Activated T-cell treated with anti-CD3 and anti-CD28 coated beads, Interleukin-2, amount 50 U/mL, for 4 hours (primary cell): ENCODE measurements at places on chromosomes 2 and 18. TPM values are rescaled to one million over a fixed set of nuclear protein-coding genes. Genes with fewer than 3 reads are reported as not detected.
A peak's percentile ranks its signal among the peaks of the same experiment; 100 is the strongest.

MBD5 gene
- total RNA-seq: 8.9 TPM

MC4R gene
- total RNA-seq: not detected

CDKL4 gene
- total RNA-seq: not detected

PUS10 gene
- 8.4 TPM for total RNA-seq

SPC25 gene
- 3.7 TPM for total RNA-seq

DNA sequence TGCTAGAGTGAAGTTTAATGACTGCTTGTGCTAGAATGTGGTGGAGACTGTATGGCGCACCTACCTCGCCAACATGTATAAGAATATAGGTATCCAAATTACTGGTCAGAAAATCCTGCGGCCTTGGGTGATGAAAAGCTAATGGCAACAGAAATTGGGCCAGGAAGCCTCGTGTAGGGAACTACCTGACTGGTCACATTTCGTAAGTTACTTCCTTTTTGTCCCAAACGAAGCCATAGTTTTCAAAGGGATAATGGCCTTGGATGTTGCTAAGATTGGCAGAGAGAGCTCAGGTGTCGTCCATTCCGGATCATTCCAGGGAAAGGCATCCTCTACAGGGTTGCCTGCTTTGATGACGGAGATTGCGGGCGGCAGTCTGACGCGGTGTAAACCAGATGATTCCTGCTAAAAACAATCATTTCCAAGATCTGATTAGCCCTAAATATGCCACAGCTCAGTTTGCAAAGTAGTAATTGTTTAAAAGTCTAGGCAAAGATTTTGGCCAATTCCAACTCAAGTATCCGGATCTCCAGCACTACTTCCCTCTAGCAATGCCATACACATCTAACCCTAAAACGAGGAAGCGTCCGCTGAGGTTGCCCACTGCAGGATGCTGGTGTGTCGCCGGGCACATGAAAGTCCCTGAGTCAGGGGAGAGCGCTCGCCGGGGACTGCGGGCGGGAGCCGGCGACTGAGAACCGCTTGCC is 708 bp upstream of the MALT1 start:
- DNase-seq: no peak

DNA sequence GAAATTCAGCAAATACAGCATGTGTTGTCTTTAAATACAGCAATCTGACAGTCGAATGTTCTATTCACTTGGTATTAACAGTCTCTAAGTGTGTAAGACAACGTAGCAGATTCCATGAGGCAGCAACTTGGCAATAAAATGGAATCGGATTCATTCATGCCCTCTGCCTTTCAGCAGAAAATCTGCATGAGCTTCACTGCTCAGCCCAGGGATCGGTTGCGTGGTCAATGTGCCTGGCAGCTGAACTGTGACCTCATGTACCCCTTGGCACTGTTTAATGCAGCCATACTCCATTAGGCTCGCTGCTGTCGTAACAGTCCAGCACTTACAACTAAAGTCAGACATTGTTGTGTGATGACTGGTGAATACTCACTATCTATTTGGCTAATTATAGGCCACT is 17.7 kb upstream of the RGPD4 start:
- no peak for DNase-seq

GRCh38 chr2:178484245-178485041 is 4.2 kb downstream of the PLEKHA3 start:
- DNase-seq: no peak

GRCh38 chr2:95060446-95061118 is 35.1 kb downstream of the MAL start:
- DNase-seq: no peak

- no peak for DNase-seq
Observed at GRCh38 chr2:107530046-107530445, 296.6 kb upstream of the RGPD4 start.

DNA sequence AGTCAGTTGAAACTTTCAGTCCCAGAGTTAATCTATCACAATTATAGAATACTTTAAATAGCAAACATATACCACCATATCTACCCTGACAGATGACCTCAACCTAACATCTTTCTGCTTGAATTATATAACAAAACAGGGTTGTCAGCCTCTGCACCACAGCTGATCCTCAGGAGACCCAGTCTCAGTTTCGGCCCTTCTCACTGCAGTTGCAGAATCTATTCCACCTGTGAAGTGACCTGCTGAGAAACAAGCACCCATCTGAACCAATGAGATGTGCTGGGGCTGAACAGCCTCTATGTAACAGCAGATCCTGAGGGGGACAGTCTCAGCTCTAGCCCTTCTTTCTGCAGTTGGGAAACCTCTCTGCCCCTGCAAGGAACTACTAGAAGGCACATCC is 567.6 kb downstream of the KCNJ3 start:
- DNase-seq: no peak

DNA sequence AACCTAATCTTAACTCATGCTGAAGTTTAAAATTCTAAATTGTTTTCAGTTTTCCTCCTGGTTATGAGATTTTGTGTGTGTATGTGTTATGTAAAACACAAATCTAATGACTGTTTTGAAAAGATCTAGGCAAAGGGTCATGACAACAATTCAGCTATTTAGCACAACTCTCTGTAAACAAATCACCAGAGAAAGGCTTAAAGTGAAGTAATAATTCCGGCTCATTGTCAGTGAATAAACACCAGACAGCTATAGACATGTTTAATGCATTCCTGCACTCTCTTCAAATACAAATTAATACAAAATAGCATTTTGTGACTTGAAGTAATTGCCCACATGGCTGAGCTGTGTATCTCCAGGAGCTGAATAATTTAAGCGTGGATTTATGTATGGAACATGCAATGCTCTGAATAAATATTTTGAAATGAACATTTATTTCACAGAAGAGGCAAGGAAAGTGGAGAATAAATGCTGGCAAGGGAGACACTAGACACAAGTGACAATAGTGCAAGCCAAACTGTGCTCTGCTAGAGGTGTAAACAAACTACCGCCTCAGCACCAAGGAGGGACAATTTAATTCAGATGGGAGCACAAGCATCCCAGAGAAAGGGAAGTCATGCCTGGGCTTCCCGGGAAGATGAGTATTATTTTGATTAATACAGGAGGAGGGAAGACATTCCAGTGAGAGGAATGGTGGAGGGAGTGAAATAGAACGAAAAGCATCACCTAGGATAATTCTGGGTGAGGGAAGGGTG is 133.6 kb upstream of the XPO1 start:
- no peak for DNase-seq

DNA sequence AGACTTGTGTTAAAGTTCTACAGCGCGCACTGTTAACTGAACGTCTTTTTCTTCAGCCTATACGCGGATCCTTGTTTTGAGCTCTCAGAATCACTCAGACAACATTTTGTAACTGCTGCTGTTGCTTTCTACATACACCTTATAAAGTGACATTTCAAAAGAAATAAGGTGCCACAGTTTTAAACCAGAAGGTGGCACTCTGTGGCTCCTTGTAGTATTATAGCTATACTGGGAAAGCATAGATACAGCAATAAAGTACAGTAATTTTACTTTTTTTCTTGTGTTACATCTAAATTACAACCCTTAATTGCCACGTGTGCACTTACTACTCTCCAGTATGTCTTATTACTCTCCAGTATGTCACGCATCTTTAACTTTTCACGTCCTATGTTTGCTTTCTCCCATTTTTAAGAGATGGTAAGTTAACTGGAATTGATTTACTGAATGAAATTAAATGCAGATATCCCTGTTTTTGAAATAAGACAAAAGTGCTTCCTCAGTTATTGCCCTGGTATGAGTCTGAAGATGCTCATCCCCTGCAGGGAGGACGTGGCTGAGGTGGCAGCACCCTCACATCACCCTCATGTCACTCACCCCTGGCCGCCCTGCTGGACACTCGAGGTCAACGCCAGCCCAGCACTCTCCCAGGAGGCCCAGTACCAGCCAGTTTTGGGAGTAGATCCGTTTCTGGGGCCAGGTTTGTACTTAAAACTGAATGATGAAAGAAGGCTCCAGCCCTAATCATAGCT is 37.8 kb downstream of the GORASP2 start:
- no peak for DNase-seq

DNA sequence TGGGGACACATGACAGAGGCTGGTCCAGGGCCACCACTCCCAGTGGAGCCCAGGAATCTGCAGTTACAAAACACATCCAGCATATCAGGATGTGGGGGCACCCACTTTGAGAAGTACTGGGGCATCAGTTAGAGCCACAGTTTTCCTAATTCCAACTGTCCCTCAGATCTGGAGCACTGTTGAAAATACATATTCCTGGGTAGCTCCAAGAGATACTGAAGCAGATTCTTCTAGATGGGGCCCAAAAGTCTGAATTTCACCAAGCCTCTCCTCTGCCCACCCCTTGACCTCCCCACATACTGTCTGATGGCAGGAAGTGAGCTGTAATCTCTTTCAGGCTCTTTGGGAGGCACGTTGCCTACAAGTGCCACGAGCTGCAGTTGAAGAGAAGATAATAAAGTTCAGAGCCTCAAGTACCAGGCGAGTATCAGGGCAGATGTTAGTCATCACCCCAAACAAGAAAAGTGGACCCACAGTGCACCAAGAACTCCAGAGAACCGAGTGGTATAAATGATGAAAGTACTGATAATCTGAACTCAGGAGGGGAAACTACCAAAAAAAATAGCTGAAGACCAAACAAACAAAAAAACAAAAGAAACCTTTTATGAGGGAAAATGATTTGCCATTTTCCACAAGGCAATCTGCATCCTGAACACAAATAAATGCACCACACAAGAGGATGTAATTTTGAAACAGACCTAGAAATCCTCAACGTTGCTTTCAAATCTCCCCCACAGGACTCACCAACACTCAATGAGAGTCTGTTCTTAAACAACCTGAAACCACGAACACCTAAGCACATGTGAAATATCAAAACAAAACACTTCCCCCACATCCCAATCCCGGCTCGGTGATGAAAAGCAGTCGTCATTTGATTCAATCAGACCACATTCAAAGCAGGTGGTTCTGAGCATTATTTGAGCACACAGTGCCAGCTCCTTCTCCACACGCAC is 98.7 kb downstream of the TCF4 start:
- no peak for DNase-seq

GRCh38 chr2:119751706-119752105 is 8.0 kb upstream of the PTPN4 start:
- DNase-seq: no peak

GRCh38 chr2:20962939-20963557 is 80.8 kb downstream of the APOB start:
- DNase-seq: peak; percentile 62

GRCh38 chr2:56049233-56049845 is 125.8 kb upstream of the EFEMP1 start:
- DNase-seq: no peak

DNA sequence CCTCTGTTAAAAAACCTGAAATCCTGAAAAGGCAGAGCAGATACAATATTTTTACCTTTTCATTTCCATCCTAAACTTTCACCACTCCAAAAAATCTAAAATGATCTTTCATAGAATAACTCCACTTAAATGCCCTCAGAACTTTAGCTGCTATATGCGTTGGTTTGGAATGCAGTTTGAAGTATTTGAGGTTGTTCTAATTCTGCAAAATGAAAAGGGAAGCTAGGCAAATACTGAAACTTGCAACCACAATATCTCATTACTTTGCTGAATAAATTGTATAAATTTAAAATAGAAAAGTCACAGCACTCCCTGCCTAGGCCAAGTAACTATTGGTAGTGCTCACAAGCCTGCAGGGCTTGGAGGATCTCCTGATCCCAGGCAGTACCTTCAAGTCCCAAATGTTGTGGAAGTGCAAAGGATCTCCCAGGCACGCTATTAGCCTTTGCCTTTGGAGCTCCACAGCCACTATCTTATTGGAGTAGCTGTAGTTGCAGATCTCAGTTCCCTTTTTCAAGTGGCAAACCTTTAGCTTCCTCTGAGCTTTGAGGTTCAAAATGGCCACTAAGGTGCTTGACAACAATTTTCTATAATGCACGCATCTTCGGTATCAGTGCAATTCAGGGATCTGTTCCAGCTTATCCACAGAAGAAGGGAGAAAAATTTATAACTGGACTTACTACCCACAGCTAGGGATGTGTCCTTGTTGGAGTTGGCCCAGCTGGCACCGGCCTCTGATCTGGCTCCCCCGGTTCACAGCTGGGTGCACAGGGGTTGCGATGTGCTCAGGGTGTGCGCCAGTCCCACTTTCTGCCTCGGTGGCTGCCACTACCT is 43.4 kb upstream of the ANKRD62 start:
- no peak for DNase-seq

GRCh38 chr2:118810766-118811165 is 36.7 kb downstream of the EN1 start:
- DNase-seq: no peak

DNA sequence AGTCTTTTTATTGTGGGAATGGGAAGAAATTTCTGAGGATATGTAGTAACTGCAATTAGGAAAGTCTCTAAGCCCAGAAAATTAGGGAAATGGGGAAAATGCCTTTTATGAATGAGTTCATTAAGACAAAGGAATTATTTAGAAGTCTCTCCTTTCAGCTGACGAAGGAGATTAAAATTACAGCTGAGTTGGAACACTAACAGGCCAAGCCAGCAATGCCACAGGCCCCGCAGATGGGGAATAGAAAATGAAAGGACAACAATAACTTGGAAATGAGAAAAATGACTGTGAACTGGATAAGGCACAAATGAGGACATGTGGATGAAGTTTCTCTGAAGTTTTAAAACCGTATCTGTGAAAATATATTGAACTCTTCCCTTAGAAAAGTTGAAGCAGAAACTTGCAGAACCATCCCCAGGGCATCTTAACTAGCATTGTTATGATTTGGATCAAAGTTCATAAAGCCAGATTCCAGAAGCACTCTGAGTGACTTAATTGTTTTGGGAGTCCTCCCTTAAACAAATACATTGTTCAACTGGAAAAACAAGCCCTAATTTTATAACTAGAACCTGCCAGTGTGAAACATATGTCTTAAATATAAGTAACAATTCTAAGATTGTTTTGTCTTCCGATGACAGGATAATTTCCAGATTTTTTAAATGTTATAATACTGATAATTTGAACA is 51.3 kb downstream of the C2orf76 start:
- no peak for DNase-seq

DNA sequence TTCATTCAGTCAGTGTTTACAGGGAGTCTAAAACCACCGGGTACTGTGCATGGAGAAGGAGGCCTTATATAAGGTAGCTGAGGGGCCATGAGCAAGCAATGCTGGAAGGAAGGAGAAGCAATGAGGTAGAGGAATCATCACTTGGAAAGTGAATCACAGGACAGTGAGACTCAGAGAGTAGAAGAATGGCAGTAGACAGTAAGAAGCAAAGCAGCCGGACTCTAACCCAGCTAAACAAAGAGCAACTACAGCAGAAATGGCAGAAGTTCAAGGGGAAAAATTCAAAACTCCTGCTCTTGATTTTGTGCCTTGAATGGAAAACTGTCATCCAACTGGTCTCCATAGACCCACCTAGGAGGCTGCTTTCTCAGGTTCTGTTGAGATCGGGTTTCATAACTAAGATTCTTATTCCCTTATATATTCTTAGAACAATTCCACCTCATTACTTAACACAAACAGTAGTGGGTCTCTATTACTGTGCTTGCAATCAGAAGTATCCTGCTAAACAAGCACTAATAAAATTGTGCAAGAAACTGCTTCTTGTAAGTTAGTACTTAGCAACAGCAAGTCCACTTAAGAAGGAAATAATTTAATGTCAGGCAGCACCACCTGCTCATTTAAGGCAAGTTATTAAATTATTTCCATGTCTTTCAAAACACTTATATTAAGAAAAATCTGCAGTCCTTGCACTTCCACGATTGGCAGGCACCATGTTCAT is 68.0 kb downstream of the RBMS1 start:
- no peak for DNase-seq
